ENCODE measurements at places on chromosomes 7 and 10.

- no peak overlapping the region for H3K27ac ChIP-seq
- H3K27me3 ChIP-seq: no peaks in the 10 kb centered on the region
- DNase-seq: no peak
Measured at GRCh38 chr7:7178906-7179305, 3.4 kb upstream of the C1GALT1 start.

DNA sequence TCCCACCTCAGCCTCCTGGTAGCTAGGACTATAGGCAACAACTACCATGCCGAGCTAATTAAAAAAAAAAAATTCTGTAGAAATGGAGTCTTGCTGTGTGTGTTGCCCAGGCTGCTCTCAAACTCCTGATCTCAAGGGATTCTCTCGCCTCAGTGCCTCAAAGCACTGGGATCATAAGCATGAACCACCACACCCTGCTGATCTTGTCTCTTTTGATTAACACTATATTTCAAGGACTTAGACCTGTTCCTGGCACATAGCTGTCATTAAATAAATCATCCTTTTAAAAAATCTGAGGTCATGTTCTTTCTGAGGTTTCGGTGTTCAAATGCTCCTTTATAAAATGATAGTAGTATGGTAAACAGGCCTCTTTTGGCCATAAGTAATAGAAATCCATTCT, 4.8 kb downstream of the PALS2 start:
- H3K4me3 ChIP-seq: no peak overlapping the region
- peaks cover 8% of the 10 kb centered on the region for H3K27me3 ChIP-seq
- no peak overlapping the region for H3K27ac ChIP-seq
- DNase-seq: no peak
- peaks cover 26% of the 10 kb centered on the region for H3K4me1 ChIP-seq
- peaks cover 3% of the 10 kb centered on the region for H3K36me3 ChIP-seq

- no peak overlapping the region for H3K27ac ChIP-seq
- H3K4me1 ChIP-seq: peaks cover 2% of the 10 kb centered on the region
- DNase-seq: no peak
Measured at GRCh38 chr7:18175801-18176450, 148.3 kb upstream of the PRPS1L1 start.

DNA sequence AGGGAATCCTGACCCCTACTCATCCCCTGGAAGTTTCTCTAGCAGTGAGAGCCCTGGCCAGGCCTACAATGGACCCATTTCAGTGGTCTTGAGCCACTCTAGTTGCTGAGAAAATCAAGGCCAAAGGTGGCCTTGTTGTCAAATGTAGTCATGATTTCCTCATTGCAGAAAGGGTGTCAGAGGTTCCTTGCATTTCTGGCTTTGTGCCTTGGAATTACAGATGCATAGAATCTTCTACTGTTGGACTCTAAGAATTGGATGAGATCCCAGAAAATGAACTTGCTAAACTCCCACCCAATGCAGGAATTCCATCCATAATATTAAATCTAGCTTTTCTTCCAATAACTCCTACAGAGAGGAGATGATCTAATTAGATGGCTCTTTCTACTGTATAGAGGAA, 12.2 kb downstream of the CPA2 start:
- H3K4me1 ChIP-seq: peaks cover 8% of the 10 kb centered on the region
- peaks cover 60% of the 10 kb centered on the region for H3K27me3 ChIP-seq
- no peak for DNase-seq
- H3K36me3 ChIP-seq: no peaks in the 10 kb centered on the region

GRCh38 chr7:155371884-155372781, 74.5 kb downstream of the INSIG1 start:
- H3K36me3 ChIP-seq: peaks cover 10% of the 10 kb centered on the region
- H3K27me3 ChIP-seq: peaks cover 69% of the 10 kb centered on the region
- no peak overlapping the region for H3K27ac ChIP-seq
- no peak overlapping the region for H3K4me3 ChIP-seq

GRCh38 chr7:152633504-152633903, 42.4 kb downstream of the XRCC2 start:
- no peak overlapping the region for H3K27ac ChIP-seq
- H3K4me1 ChIP-seq: no peaks in the 10 kb centered on the region
- no peak for DNase-seq
- H3K27me3 ChIP-seq: peaks cover 19% of the 10 kb centered on the region

GRCh38 chr10:99743841-99744240, 11.8 kb downstream of the CUTC start:
- H3K27ac ChIP-seq: no peak overlapping the region
- H3K4me1 ChIP-seq: peaks cover 15% of the 10 kb centered on the region
- no peaks in the 10 kb centered on the region for H3K27me3 ChIP-seq
- no peak overlapping the region for H3K4me3 ChIP-seq
- peaks cover 16% of the 10 kb centered on the region for H3K36me3 ChIP-seq
- no peak for DNase-seq

DNA sequence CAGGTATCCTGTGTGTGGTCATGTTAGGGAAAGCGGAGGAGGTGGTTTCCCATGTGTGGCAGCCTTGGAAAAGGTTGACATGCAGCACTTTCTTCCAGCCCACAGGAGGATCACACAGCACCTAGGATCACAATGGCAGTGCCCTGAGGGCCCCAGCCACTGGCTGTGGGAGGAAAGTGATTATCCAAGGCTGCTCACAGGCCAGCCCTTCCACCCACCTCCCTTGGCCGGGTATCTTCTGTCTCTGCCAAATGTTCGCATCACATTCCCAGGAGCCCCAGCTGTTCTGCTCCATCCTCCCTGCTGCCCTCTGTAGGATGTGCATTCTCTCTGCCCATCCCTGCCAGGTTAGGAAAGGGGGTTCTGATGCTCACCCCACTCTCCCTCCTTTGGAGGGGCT, 2.5 kb upstream of the MLXIPL start:
- no peak for DNase-seq
- peaks cover 49% of the 10 kb centered on the region for H3K27me3 ChIP-seq
- H3K36me3 ChIP-seq: no peaks in the 10 kb centered on the region
- peaks cover 6% of the 10 kb centered on the region for H3K4me1 ChIP-seq
- no peak overlapping the region for H3K27ac ChIP-seq
- no peak overlapping the region for H3K4me3 ChIP-seq

- H3K27ac ChIP-seq: peak overlapping the region; percentile 61
- H3K4me3 ChIP-seq: peak overlapping the region; percentile 57
Measured at GRCh38 chr7:127413962-127414361, 21.5 kb upstream of the ZNF800 start.

DNA sequence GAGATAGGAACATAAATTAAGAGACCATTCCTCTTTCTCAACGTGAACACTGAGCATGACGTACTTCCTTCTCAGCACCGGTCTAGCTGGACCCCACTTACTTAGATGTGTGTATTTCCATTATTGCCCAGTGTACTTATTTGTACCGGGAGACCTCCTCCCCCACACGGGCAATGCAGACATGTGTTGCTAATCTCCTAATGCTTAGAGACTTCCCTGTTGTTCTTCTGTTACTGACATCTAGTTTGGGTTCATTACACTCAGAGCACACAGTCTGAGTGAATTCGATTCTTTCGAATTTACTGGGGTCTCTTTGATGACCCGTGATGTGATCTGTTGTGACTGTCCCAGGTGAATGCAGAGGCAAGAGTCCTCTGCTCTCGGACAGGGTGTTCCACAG, 260.0 kb downstream of the MAD1L1 start:
- no peaks in the 10 kb centered on the region for H3K27me3 ChIP-seq
- DNase-seq: no peak
- peaks cover 13% of the 10 kb centered on the region for H3K4me1 ChIP-seq
- no peak overlapping the region for H3K4me3 ChIP-seq

DNA sequence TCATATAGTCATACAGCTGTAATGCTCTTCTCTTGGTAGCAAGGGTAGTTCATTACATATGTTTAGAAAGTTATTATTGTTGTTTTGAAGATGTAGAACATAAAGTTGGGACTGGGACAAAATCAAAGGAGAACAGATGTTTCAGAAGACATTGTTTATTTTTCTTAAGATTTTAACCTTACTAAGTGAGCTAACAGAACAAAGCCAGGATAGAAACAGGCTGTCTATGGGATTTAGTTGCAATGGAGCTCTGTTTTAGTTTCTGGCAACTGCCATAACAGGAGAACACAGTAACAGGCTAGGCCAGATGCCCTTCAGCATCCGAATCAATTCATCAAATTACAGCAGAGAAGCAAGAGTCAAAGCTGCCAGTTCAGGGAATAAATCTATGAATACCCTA, 382.4 kb downstream of the ARL4A start:
- no peak overlapping the region for H3K4me3 ChIP-seq
- no peaks in the 10 kb centered on the region for H3K36me3 ChIP-seq
- H3K27me3 ChIP-seq: peaks cover 9% of the 10 kb centered on the region
- no peak overlapping the region for H3K27ac ChIP-seq

GRCh38 chr7:27866256-27866655, 126.3 kb downstream of the TAX1BP1 start:
- no peak overlapping the region for H3K4me3 ChIP-seq
- peaks cover 12% of the 10 kb centered on the region for H3K36me3 ChIP-seq
- no peaks in the 10 kb centered on the region for H3K27me3 ChIP-seq

GRCh38 chr7:146090023-146090645, 26.5 kb upstream of the CNTNAP2 start:
- peaks cover 2% of the 10 kb centered on the region for H3K4me1 ChIP-seq
- DNase-seq: no peak
- H3K27me3 ChIP-seq: no peaks in the 10 kb centered on the region
- H3K27ac ChIP-seq: no peak overlapping the region
- no peaks in the 10 kb centered on the region for H3K36me3 ChIP-seq
- no peak overlapping the region for H3K4me3 ChIP-seq

GRCh38 chr7:46385662-46386309, 464.7 kb upstream of the IGFBP3 start:
- no peak for DNase-seq
- no peaks in the 10 kb centered on the region for H3K27me3 ChIP-seq
- no peaks in the 10 kb centered on the region for H3K36me3 ChIP-seq
- no peaks in the 10 kb centered on the region for H3K4me1 ChIP-seq
- no peak overlapping the region for H3K4me3 ChIP-seq
- no peak overlapping the region for H3K27ac ChIP-seq

- H3K27ac ChIP-seq: no peak overlapping the region
- no peaks in the 10 kb centered on the region for H3K27me3 ChIP-seq
- peaks cover 2% of the 10 kb centered on the region for H3K4me1 ChIP-seq
- DNase-seq: no peak
Measured at GRCh38 chr7:74485611-74486010, 31.9 kb downstream of the GTF2IRD1 start.

- H3K36me3 ChIP-seq: peaks cover 3% of the 10 kb centered on the region
- peaks cover 11% of the 10 kb centered on the region for H3K4me1 ChIP-seq
- no peak overlapping the region for H3K27ac ChIP-seq
- H3K4me3 ChIP-seq: no peak overlapping the region
- peaks cover 13% of the 10 kb centered on the region for H3K27me3 ChIP-seq
Measured at GRCh38 chr10:4656576-4657194, 169.3 kb upstream of the AKR1E2 start.

DNA sequence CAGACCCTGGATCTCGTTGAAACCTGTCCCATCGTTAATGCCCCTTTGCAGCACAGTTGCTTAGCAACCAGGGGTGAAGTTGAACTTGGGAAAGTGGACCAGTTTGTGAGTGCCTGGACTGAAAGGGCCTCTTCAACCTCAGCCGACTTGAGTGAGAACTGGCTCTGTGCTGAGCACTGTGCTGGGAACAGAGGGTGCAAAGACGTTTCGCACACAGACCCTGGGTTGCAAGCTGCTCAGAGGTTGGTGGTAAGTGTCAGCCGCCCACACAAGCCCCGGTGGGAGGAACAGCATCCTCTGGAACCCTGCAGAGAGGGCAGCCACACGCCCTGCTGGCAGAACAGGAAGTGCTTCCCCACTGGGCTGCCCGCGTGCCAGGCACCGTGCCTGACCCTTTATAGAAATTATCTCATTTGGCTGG, 89.2 kb downstream of the CARD11 start:
- peaks cover 5% of the 10 kb centered on the region for H3K36me3 ChIP-seq
- H3K4me3 ChIP-seq: peak overlapping the region; percentile 72
- peaks cover 28% of the 10 kb centered on the region for H3K4me1 ChIP-seq
- H3K27me3 ChIP-seq: no peaks in the 10 kb centered on the region

Measured in T-helper 17 cell (primary cell).